Naive thymus-derived CD8-positive, alpha-beta T cell (primary cell): ENCODE measurements at places on chromosomes 11 and 22.

DNA sequence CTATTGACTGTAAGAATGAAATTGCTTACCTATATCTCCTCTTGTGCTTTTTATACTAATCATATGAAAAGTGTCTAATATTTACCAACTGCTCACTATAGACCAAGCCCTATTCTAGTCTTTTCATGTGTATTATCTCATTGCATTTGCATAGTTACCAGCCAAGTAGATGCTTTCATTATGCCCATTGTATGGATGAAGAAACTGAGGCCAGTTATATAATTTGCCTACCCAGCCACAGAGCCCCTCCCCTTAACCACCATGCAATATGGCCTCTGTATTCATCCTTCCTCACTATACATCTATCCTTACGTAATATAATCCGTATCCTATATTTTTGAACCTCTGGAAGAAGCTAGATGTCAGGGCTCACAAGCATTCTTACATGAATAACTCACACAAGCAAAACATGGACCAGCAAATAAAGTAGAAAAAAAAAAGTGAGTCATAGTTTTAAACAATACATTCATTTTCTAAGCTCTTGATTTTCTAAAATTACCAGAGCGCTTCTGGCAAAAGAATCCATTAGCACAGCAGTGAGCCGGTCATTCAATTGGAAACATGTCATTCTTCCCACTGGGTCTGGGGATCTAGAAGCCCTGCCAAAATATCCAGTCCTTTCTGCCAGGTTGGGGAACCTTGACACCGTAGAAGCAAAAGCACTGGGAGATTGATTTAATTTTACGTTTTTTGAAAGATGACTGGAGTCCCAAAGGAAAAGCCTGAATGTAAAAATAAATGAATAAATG is 80.0 kb downstream of the C11orf91 start:
- H3K27me3 ChIP-seq, result peaks cover 6% of the 10 kb centered on the region
- no peaks in the 10 kb centered on the region for H3K36me3 ChIP-seq
- H3K4me1 ChIP-seq, result no peaks in the 10 kb centered on the region
- H3K4me3 ChIP-seq, result no peak overlapping the region
- no peak overlapping the region for H3K27ac ChIP-seq
- no peak for DNase-seq

GRCh38 chr11:31770011-31770700 is 41.0 kb downstream of the PAX6 start:
- no peaks in the 10 kb centered on the region for H3K27me3 ChIP-seq
- H3K4me3 ChIP-seq, result no peak overlapping the region
- no peak for DNase-seq
- no peak overlapping the region for H3K27ac ChIP-seq
- H3K4me1 ChIP-seq, result no peaks in the 10 kb centered on the region
- peaks cover 9% of the 10 kb centered on the region for H3K36me3 ChIP-seq

- H3K27me3 ChIP-seq, result peaks cover 2% of the 10 kb centered on the region
- no peaks in the 10 kb centered on the region for H3K4me1 ChIP-seq
- H3K27ac ChIP-seq, result no peak overlapping the region
- no peak overlapping the region for H3K4me3 ChIP-seq
- H3K36me3 ChIP-seq, result no peaks in the 10 kb centered on the region
Observed at GRCh38 chr11:26995701-26996460, 2.0 kb downstream of the FIBIN start.

DNA sequence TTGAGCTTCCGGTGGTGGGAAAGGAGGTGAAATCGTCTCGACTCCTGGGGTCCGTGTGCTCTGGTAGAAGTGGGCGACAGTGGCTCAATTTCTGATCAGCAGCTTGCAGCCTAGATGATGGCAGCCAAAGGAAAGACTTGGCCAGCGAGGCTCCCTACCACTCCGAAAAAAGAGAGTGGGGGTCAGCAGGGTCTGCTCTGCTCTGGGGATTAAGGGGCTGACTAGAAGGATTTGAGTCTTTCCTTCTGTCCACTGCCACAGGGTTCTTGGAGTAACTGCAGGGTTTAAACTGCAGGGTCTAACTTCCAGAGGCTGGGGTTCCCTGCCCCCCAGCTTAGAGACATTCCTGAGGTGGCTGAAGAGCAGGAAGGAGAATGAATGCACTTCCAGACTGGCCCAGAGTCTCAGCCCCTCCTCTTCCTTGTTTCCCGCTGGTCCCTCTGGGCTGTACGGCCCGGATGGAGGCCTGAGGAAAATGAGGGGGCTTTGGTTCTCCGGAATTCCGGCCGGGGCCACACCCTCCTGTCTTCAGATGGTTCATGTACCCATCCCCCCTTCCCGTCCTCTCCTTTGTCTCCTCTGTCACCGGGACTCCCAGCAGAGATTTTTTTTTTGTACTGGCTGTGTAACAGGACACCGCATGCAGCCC is 907 bp downstream of the SERPINH1 start:
- peak overlapping the region; percentile 94 for H3K27ac ChIP-seq
- H3K4me1 ChIP-seq, result peaks cover 21% of the 10 kb centered on the region
- H3K4me3 ChIP-seq, result peak overlapping the region; percentile 96
- no peaks in the 10 kb centered on the region for H3K36me3 ChIP-seq

- H3K4me3 ChIP-seq, result no peak overlapping the region
- no peak for DNase-seq
- H3K4me1 ChIP-seq, result peaks cover 6% of the 10 kb centered on the region
- no peaks in the 10 kb centered on the region for H3K36me3 ChIP-seq
Observed at GRCh38 chr11:104765401-104766095, 132.7 kb downstream of the CASP12 start.

DNA sequence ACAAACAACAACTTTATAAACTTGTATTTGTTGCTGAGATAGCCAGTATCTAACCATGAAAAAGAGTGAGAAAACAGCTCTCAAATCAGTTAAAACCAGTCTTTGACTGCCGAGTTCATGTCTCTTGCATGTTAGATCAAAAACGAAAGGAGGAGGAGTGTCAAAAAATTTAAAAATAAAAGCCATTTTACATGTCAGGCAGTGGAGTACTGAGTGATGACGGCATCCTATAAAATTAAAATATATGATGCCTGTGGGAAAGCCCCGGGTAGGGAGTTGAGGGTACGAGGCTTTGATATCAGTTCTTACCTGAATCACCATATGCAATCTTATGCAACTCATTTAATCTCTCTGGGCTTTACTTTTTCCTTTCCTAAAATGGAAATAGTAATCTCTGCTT is 117.3 kb downstream of the ETS1 start:
- peaks cover 98% of the 10 kb centered on the region for H3K4me1 ChIP-seq
- no peaks in the 10 kb centered on the region for H3K27me3 ChIP-seq
- H3K4me3 ChIP-seq, result peak overlapping the region; percentile 79

- no peak overlapping the region for H3K4me3 ChIP-seq
- H3K27me3 ChIP-seq, result no peaks in the 10 kb centered on the region
- H3K4me1 ChIP-seq, result no peaks in the 10 kb centered on the region
- no peak for DNase-seq
Observed at GRCh38 chr11:132202621-132203020, 832.2 kb downstream of the NTM start.

GRCh38 chr11:13052130-13052571 is 43.0 kb downstream of the RASSF10 start:
- no peaks in the 10 kb centered on the region for H3K36me3 ChIP-seq
- no peaks in the 10 kb centered on the region for H3K4me1 ChIP-seq
- peaks cover 13% of the 10 kb centered on the region for H3K27me3 ChIP-seq
- no peak overlapping the region for H3K4me3 ChIP-seq
- DNase-seq, result no peak

DNA sequence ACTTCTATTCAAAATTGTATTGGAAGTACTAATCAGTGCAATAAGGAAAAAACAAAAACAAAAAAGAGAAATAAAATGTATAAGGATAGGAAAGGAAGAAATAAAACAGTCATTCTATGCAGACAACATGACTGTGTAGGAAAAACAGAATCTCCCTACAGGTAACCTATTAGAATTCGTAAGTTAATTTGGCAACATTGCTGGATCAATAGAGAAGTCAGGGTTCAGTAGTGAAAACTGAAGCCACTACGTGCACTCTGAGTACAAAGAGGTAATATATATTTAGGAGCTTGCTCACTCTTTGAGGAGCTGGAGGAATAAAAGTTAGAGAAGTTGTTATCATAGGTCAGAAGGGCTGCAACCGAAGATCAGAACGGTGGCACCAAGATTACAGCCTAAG is 84.0 kb upstream of the BMAL1 start:
- no peak for DNase-seq
- H3K27me3 ChIP-seq, result peaks cover 44% of the 10 kb centered on the region
- H3K36me3 ChIP-seq, result peaks cover 2% of the 10 kb centered on the region

DNA sequence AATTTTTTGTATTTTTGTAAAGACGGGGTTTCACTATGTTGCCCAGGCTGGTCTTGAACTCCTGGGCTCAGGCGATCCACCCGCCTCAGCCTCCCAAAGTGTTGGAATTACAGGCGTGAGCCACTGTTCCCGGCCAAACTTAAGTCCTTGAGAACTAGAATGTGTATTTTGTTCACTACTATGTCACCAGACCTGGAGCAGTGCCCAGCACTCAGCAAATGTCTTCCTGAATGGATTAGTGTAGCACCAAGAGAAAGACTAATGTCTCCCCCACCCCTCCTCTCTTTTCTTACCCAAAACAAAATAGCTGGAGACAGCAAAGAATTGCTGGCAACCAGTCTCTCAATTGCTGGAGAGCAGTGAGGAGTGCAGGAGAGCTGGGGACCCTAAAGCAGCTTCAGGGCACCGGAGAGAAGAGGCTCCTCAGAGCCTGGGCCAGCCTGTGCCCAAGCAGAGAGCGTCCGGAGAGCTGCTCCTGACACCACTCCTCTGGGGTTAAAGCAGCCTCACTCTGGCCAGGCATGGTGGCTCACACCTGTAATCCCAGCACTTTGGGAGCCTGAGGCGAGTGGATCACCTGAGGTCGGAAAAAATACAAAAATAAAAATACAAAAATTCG is 14.9 kb downstream of the SLC25A18 start:
- no peaks in the 10 kb centered on the region for H3K4me1 ChIP-seq
- H3K27ac ChIP-seq, result no peak overlapping the region
- H3K36me3 ChIP-seq, result no peaks in the 10 kb centered on the region

GRCh38 chr11:131695889-131696429 is 325.5 kb downstream of the NTM start:
- peaks cover 4% of the 10 kb centered on the region for H3K4me1 ChIP-seq
- H3K36me3 ChIP-seq, result no peaks in the 10 kb centered on the region
- no peak overlapping the region for H3K27ac ChIP-seq

- no peak overlapping the region for H3K27ac ChIP-seq
- no peaks in the 10 kb centered on the region for H3K36me3 ChIP-seq
- no peak for DNase-seq
- peaks cover 30% of the 10 kb centered on the region for H3K27me3 ChIP-seq
- H3K4me1 ChIP-seq, result peaks cover 9% of the 10 kb centered on the region
- no peak overlapping the region for H3K4me3 ChIP-seq
Observed at GRCh38 chr11:2931420-2931746, 2.2 kb upstream of the PHLDA2 start.

GRCh38 chr22:38751422-38752346 is 4.1 kb downstream of the SUN2 start:
- H3K27me3 ChIP-seq, result no peaks in the 10 kb centered on the region
- H3K27ac ChIP-seq, result peak overlapping the region; percentile 96
- peaks cover 36% of the 10 kb centered on the region for H3K36me3 ChIP-seq
- H3K4me1 ChIP-seq, result peaks cover 60% of the 10 kb centered on the region
- H3K4me3 ChIP-seq, result peak overlapping the region; percentile 100

DNA sequence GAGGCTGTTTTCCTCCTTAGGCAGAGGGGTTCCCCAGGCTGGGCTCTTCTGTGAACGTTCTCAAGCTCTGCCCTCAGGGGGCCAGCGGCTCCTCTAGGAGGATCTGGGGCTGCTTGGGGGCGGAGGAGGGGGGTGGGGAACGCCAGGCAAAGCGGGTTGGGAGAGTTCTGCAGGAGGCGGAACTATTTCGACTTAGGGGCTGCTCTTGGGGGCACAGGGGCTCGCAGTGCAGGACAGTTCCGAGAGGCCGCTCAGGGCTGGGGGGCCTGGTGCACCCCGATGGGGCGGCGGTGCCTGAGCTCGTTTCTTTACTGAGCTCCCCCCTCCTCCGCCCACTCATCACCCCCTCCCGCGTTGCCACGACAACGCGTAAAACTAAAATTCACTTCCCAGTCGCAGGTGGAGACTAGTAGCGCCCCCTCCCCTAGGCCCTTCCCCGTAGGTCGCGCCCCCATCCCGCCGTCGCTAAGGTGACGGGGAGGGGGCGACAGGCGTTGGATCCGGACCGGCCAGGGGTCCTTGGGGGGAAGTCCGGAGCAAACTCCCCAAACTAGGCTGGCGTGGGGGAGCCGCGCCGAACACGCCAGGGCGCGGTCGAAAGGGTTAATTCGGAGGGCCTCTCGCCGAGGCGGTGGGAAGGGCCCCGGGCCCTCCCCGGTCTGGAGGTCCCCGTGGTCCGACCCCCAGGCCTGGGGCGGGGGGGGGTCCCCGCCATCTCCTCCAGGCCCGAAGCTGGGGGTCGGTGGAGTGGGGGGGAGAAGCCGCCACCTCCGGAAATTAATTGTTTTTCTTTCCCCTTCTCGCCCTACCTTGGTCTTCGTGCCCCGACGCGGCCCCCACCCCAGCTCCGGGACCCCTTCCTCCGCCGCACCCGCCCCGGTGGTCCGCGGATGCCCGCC is 857 bp downstream of the SHANK3 start:
- H3K36me3 ChIP-seq, result no peaks in the 10 kb centered on the region
- DNase-seq, result peak; percentile 72
- H3K4me1 ChIP-seq, result peaks cover 21% of the 10 kb centered on the region

- no peak for DNase-seq
- H3K27me3 ChIP-seq, result peaks cover 7% of the 10 kb centered on the region
- no peaks in the 10 kb centered on the region for H3K36me3 ChIP-seq
- no peak overlapping the region for H3K27ac ChIP-seq
- no peak overlapping the region for H3K4me3 ChIP-seq
- H3K4me1 ChIP-seq, result no peaks in the 10 kb centered on the region
Observed at GRCh38 chr11:116424615-116425261, 348.0 kb downstream of the BUD13 start.

- peaks cover 27% of the 10 kb centered on the region for H3K27me3 ChIP-seq
- no peaks in the 10 kb centered on the region for H3K36me3 ChIP-seq
- no peaks in the 10 kb centered on the region for H3K4me1 ChIP-seq
- DNase-seq, result no peak
- H3K4me3 ChIP-seq, result no peak overlapping the region
- H3K27ac ChIP-seq, result no peak overlapping the region
Observed at GRCh38 chr11:62965574-62965973, 19.2 kb downstream of the SLC22A6 start.

DNA sequence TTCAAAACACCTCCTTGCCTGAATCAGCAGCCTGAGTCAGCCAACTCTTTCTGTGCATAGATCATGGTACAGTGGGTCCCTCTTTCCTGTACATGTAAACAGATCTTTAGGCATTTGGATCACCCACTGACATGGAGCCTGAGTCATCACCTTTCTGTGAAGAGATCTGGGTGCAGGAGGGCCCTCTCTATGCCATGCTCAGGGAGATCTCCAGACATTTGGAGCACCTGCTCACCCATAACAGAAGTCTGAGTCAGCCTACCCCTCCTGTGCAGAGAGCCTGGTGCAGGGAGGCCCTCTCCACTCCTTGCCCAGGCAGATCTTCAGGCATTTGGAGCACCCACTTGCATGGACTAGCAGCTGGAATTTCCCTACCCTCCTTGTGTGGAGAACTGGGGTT is 56.2 kb upstream of the GLYAT start:
- H3K36me3 ChIP-seq, result no peaks in the 10 kb centered on the region
- DNase-seq, result no peak
- H3K4me1 ChIP-seq, result no peaks in the 10 kb centered on the region
- no peak overlapping the region for H3K4me3 ChIP-seq
- no peaks in the 10 kb centered on the region for H3K27me3 ChIP-seq

- H3K27me3 ChIP-seq, result no peaks in the 10 kb centered on the region
- H3K4me3 ChIP-seq, result no peak overlapping the region
- H3K4me1 ChIP-seq, result no peaks in the 10 kb centered on the region
- no peak overlapping the region for H3K27ac ChIP-seq
Observed at GRCh38 chr11:68173926-68174325, 39.2 kb downstream of the KMT5B start.
